H1 (cell line): ENCODE measurements at places on chromosomes 5 and 9. TPM values are rescaled to one million over a fixed set of nuclear protein-coding genes. Genes with fewer than 3 reads are reported as not detected.

DNA sequence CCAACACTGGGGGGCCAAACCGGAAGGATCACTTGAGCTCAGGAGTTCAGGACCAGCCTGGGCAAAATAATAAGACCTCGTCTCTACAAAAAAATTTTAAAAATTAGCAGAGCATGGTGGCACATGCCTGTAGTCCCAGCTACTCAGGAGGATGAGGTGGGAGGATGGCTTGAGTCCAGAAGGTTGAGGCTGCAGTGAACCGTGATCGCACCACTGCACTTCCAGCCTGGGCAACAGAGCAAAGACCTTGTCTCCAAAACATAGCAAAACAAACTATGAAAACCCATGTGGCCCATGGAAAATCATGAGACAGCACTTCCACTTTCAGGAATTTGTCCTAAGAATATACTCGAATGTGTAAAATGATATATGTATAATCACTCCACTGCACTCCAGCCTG, 6.1 kb downstream of the SETX start:
- no peak overlapping the region for H3K4me3 ChIP-seq
- DNase-seq = no peak
- H3K27me3 ChIP-seq = no peaks in the 10 kb centered on the region
- no peaks in the 10 kb centered on the region for H3K4me1 ChIP-seq
- H3K36me3 ChIP-seq = peaks cover 19% of the 10 kb centered on the region

Gene PDE4D
- total RNA-seq = 3.1 and 3.7 TPM in 2 replicates

GRCh38 chr5:98982880-98983279, 54.1 kb upstream of the CHD1 start:
- H3K4me3 ChIP-seq = no peak overlapping the region
- no peaks in the 10 kb centered on the region for H3K4me1 ChIP-seq
- H3K36me3 ChIP-seq = no peaks in the 10 kb centered on the region
- H3K27ac ChIP-seq = no peak overlapping the region
- H3K27me3 ChIP-seq = no peaks in the 10 kb centered on the region

DNA sequence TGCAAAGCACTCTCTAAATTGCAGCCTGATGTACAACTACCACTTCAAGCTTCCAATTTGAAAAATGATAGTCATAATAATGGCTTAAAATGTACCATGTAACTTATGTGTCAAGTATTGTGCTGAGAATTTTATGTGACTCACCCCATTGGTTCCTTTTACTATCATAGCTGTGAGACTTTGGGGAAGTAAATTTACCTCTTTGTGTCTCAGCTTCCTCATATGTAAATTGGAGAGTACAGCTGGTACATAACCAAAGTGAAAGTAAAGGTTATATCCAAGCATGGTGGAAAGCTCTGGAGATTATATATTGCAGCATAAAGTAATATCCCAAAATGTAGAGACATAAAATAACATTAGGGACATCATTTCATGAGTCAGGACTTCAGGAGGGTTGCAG, 2200.4 kb upstream of the C9orf72 start:
- no peaks in the 10 kb centered on the region for H3K4me1 ChIP-seq
- no peak overlapping the region for H3K27ac ChIP-seq
- no peak for DNase-seq
- H3K36me3 ChIP-seq = no peaks in the 10 kb centered on the region
- H3K4me3 ChIP-seq = no peak overlapping the region

Gene TSLP
- 1.3 and 1.9 TPM in 2 replicates for total RNA-seq

Gene GFRA3
- total RNA-seq = 0.88 and 1.2 TPM in 2 replicates

- no peak overlapping the region for H3K4me3 ChIP-seq
- no peaks in the 10 kb centered on the region for H3K36me3 ChIP-seq
- H3K27ac ChIP-seq = no peak overlapping the region
- DNase-seq = no peak
- no peaks in the 10 kb centered on the region for H3K27me3 ChIP-seq
Measured at GRCh38 chr5:17314907-17315471, 97.6 kb downstream of the BASP1 start.

Gene PRSS3
- total RNA-seq = not detected in 2 replicates

- H3K4me1 ChIP-seq = no peaks in the 10 kb centered on the region
- no peak for DNase-seq
- H3K27me3 ChIP-seq = no peaks in the 10 kb centered on the region
- no peak overlapping the region for H3K4me3 ChIP-seq
Measured at GRCh38 chr9:127004946-127005769, 90.6 kb downstream of the RALGPS1 start.

DNA sequence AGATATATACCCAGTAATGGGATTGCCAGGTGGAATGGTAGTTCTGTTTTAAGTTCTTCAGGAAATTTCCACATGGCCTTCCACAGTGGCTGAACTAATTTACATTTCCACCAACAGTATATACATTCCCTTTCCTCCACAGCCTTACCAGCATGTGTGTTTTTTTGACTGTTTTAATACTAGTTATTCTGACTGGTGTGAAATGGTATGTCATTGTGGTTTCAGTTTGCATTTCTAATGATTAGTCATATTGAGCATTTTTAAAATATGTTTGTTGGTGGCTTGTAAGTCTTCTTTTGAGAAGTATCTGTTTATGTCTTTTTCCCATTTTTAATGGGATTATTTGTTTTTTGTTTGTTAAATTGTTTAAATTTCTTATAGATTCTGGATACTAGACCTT, 208.9 kb downstream of the CFAP90 start:
- no peak overlapping the region for H3K27ac ChIP-seq
- no peaks in the 10 kb centered on the region for H3K27me3 ChIP-seq
- no peaks in the 10 kb centered on the region for H3K4me1 ChIP-seq

Gene WDR38
- not detected in 2 replicates for total RNA-seq

GRCh38 chr9:78121488-78121887, 89.9 kb upstream of the GNAQ start:
- H3K36me3 ChIP-seq = no peaks in the 10 kb centered on the region
- no peaks in the 10 kb centered on the region for H3K4me1 ChIP-seq
- DNase-seq = peak; percentile 83
- H3K27me3 ChIP-seq = no peaks in the 10 kb centered on the region

GRCh38 chr9:18472841-18473251, 1.1 kb upstream of the ADAMTSL1 start:
- peaks cover 2% of the 10 kb centered on the region; the same call in 1 of the 2 replicates for H3K36me3 ChIP-seq
- DNase-seq = no peak
- peaks cover 9% of the 10 kb centered on the region for H3K4me1 ChIP-seq
- no peak overlapping the region for H3K27ac ChIP-seq

DNA sequence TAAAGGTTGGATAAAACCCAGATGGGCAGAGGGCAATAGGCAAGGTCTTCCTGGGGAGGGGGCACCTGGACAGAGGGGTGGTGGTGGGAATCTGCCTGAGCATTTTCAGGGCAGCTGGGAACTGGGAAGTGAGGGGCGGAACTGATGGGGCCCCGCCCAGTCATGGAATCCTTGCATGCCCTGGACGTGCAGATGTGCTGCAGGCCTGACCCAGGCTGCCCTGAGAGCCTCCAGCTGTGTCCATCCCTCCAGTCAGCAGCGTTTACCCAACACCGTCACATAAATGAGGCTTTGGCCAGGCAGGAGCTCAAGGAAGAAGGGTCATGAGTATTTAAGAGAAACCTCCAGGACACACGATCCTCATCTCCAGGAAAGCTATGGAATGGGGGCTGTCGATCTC, 70.3 kb downstream of the DAB2IP start:
- H3K27me3 ChIP-seq = no peaks in the 10 kb centered on the region
- no peak for DNase-seq
- H3K36me3 ChIP-seq = no peaks in the 10 kb centered on the region
- H3K4me3 ChIP-seq = no peak overlapping the region
- H3K4me1 ChIP-seq = peaks cover 26% of the 10 kb centered on the region
